HT1080 (cell line): ENCODE measurements at places on chromosomes 6 and 20.

- DNase-seq: no peak
Observed at GRCh38 chr20:32189691-32190615, 17.6 kb downstream of the PLAGL2 start.

DNA sequence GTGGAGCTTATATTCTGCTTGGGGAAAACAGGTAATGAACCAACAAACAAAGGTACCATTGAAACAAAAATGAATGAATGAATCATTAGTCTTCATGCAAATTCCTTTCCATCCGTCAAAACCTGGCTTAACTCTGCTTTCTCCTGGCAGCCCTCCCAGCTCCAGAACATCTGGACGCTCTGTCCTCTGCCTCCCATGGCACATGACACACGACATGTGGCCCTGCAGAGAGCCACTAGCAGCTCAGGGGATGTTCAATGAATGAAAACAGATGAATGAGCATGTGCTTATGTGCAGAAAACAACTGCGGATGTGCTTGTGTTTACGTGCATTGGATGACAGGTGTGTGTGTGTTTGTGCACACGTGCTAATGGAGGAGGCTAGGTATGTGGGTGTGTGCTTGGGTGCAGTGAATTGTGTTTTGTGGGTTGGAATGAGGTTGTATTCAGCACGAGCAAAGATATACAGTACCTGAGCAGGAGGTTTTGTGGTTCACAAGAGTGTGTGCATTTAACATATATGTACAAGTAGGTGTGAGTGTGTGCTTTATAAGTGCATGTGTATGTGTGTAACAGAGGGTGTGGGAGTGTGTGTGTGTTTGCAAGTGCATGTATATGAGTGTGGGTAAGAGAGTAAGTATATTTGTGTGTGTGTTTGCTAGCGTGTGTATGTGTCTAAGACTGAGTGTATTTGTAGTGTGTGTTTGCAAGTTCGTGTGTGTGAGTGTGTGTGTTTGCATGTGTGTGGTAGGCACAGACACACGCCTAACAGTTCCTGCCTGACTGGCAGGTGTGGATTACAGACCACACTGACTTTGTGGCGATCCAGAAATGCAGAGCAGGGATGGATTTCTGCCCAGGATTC, 374.1 kb upstream of the SULF2 start:
- no peak for DNase-seq

GRCh38 chr20:50930139-50930975, 880 bp downstream of the ADNP start:
- peak; percentile 40 for DNase-seq

DNA sequence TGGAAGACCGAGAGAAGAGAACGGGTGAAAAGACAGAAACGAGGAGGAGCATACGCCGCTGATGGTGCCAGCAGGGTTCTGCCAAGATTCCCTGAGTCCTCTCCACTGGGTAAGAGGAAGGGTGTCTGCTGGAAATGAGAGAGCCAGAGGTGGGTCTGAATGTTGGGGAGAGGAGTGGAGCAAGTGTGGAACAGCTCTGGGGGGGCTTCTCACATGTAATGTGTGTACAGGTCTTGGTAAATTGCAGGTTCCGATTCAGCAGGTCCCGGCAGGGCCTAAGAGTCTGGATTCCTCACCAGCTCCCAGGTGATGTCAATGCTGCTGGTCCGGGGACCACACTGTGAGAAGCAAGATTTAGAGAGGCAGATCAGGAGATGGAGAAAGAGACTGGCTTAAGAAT, 1.5 kb upstream of the EBF4 start:
- no peak for DNase-seq

DNA sequence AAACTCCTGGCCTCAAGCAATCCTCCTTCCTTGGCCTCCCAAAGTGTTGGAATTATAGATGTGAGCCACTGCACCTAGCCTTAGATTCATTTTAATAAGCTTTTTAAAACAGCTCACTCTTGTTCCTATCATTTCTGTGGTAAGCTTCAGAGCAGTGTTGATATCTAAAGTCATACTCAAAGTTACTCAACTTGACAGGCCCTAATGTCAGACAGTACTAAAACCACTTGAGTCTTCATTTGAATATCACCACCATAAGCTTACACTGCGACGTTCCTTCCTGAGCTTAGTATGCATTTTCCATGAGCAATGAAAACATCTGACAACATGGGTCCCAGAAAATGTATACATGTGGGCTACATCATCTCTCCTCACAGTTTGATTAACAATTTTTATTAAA, 6.0 kb downstream of the FUCA2 start:
- no peak for DNase-seq

- DNase-seq: no peak
Observed at GRCh38 chr20:52054123-52054522, 137.5 kb downstream of the ZFP64 start.
